ENCODE measurements at places on chromosomes 2 and 18.

- no peak for DNase-seq
These were observed 1628.0 kb upstream of the PIK3C3 start for GRCh38 chr18:40326985-40327384.

DNA sequence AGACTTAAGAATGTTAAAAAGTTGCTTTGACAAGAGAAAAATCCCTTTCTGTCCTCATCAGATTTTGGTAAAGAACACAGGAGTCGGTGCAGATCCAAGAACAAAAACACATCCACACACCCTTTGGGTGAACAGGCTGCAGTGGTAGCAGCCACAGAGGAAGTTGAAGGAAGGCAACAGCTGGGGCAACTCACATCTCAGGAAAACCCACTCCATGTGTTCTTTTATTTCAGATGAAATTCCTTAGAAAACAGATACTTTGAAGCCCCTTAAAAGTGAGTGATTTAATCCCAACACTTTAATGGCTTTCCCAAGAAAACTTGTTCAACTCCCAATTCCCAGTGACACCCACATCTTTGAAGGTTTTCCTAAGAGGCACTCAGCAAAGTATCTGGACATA is 271.3 kb downstream of the ICOS start:
- no peak for DNase-seq

DNA sequence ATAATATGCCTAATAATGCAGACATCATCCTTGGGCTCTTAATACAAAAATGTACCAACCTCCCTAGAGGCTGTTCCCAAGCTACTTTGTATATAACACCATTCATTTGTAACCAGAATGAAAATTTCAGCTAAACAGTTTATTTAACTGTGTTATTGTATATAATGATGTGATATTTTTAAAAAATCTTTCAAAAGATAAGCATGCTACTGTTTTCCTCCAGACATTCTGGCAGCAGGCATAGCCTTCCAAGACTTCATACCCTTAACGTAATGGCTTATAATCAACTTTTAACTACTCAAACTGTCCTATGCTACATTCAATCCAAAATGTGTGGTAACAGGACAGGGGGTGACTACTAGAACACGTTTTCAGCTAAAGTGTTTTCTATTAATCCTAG is 21.2 kb downstream of the CFAP221 start:
- DNase-seq: no peak

DNA sequence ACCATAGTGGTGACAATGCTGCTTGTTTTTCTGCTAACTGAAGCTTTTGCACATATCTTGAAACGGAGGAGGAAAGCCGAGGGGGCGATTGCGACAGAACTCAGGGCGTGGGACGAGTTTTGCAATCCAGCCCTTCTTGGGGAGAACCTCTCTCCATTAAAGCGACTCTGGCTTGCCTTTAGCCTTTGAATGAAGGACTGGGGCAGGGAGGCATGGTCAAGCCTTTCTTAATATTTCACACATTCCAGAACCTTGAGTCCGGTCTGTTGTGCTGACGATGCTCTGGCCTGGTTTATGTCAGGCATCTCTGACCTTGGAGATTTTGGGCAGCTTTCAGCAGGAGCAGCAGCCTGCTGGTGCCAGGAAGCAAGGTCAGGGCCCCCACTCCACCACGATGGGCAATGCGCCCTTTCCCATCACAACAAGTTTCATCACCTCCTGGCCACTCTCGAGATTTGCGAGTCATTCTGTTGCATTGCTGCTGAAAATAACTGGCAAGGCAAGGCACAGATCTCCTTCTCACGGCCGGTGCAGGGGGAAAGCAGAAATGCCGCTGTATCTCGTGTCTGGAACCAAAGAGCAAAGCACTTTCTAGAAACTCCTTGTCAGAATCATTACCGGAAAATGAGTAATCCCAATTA is 10.8 kb downstream of the EMILIN2 start:
- no peak for DNase-seq

GRCh38 chr2:120820263-120820952 is 84.7 kb downstream of the GLI2 start:
- no peak for DNase-seq

- DNase-seq: no peak
These were observed 891.3 kb upstream of the SLC39A10 start for GRCh38 chr2:194765723-194766122.
